ENCODE measurements at places on chromosomes 2 and 18.

- DNase-seq = no peak
These were observed 12.7 kb upstream of the IL18R1 start for GRCh38 chr2:102342888-102343287.

DNA sequence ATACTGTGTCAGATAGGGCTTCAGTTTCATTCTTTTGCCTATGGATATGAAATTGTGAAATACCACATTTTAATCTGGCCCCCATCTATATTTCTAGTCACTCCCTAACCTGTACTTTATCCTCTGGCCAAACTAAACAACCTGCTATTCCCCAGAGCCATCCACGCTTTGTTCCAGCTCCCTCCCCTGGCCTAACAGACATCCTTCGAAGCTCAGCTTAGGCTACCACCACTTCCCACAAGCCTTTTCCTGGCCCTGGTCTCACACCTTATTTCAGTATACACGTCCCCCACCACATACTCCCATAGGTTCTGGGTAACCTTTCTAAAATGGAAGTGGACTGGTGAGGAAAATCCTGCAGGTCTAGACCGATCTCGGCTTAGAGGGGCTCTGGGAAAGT lies 55.4 kb downstream of the MAP4K3 start:
- no peak for DNase-seq

GRCh38 chr18:49926106-49926745 lies 112.9 kb upstream of the ACAA2 start:
- no peak for DNase-seq

- DNase-seq = no peak
These were observed 456.6 kb upstream of the UBE2E3 start for GRCh38 chr2:180523621-180524340.

- DNase-seq = no peak
These were observed 82.3 kb upstream of the FAM98A start for GRCh38 chr2:33681364-33681757.

All from C1 segment of cervical spinal cord (tissue), 14 donors.